ENCODE measurements at places on chromosomes 16 and 17. TPM values are rescaled to one million over a fixed set of nuclear protein-coding genes. Genes with fewer than 3 reads are reported as not detected.

ZNF646 gene
- 35.7 TPM for total RNA-seq

DNA sequence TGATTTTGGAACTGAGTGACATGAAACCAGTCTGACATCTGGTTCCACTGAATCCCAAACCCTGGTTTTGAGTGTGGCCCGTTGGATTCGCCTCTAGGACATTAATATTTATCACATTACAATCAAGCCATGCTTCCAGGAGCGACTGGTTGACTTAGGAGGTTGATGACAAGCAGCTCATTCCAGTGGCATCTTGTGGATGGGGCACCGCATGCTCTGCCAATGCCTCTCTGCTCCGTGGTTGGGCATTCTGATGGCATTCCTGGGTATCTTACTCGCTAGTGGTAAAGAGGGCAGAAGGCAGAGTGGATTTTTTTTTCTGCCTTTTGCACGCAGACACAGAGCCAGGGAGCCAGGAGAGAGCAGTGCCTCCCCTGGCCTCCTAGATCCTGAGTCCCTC is 31.4 kb downstream of the CACNG4 start:
- no peak for DNase-seq

GFAP gene
- total RNA-seq, result not detected

MRPS23 gene
- 33.7 TPM for total RNA-seq

- DNase-seq, result peak; percentile 59
Observed at GRCh38 chr17:77281122-77281903, 140.5 kb downstream of the SEC14L1 start.

GAS2L2 gene
- 0.33 TPM for total RNA-seq

DNA sequence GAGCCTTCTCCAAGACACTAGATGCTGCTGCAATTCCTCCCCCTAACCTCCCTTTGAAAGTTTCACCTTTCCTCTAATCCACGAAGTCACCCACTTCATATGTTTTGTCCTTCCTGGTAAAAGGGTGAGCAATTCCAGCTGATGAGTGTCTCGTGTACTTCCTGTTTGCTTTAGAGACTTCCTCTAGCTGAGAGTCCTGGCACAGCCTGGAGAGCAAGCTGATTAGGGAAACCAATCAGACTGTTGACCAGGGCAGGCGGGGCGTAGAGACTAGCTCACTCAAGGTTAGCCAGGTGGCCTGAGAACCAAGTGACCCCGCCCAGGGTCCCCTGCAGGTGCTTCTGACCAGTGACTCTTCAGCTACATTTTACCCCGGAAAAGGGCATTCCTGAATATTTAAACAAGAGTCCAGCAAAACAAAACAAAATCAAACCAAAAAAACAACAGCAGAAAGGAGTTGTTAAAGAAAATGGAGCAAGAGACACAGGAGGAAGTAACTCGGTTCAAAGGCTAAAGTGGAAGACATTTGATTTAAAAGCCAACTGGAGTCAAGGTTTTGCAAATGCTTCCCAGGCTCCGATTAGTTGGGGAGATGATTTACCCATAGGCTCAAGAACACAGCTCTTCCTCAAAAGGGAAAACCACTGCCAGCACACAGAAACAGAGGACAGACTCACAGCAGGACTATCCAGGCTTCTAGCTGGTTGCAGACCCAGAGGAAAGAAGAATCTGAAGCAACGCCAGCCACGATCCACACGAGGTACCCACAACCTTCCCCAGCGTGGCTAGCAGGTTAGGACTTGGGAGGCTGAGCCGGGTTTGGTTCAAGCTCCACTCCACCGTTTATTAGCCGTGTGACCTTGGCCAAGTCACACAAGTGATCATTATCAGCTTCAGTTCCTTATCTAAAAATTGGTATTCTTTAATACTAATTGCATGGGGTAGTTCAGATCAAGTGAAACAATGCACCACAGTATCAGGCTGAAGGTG is 13.4 kb downstream of the HSPB9 start:
- DNase-seq, result no peak

CDH16 gene
- not detected for total RNA-seq

EXOC3L1 gene
- not detected for total RNA-seq

Measured in naive thymus-derived CD8-positive, alpha-beta T cell (primary cell).